ENCODE measurements at places on chromosomes 2 and 18.

DNA sequence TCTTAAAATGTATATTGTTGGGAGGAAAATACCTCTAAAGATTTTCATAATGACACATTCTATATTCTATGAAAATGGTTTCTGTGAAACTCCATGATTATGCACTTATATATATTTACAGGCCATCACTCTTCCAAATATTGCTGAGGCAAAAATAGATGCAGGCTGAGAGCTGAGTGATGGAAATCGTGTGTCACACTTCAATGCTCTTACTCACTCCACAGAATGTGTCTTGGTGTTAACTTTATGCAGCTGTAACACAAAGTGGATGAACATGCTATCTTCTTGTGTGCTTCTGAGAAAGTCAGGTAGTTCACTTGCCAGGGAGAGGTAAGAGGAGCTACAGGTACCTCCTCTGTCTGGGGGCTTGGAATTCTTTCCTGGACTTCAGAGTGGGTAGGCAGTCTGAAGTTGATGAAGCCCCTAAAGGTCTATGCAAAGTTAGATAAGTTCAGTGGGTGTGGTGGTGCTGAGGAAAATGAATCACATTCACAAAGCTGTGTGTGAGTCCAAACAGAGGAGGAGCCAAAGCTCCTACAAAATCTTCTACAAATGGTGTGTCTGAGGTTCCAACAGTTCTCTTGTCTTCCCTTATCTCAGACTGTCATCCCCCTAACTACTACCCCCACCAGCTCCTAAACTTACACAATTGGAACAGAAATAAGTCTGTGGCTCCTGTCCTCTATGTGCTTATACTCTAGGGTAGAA, 74.2 kb upstream of the ST6GAL2 start:
- DNase-seq: no peak

DNA sequence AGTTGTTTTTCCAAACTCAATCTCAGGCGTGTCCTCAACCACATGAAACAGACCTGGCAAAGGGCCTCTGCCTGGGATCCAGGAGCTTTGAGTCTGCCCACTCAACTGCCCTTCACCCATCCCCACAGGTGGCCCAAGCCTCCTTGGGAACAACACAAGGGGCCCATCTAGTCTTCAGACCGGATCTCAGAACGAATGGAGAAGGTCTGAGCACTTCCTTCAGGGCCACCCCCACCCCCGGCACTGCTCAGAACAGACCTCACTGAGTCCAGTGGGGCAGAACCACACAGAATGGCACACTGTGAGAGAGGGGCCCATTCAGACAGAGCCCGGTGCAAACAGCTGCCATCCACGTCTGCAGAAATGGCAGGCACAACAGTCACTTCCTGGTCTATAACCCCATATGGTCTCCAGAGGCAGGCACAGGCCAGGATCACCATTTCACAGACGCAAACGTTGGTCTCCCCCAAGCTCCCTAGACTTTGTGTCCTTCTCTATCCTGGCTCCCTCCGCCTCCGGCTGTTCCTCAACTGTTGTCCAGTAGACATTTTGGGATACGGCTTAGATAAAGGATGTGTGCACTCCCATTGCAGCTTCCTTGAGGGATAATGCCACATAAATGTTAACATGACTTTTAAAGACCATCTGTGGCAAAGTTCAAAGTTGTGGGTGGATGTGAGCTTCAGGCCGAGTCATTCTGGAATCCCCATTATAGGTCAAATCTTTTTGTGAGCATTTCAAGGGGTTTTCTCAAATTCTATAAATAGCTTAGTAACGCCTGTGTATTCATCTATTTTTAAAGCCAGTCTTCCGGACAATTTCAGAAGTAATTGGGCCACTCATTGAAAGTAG, 149.7 kb downstream of the SMAD7 start:
- no peak for DNase-seq

DNA sequence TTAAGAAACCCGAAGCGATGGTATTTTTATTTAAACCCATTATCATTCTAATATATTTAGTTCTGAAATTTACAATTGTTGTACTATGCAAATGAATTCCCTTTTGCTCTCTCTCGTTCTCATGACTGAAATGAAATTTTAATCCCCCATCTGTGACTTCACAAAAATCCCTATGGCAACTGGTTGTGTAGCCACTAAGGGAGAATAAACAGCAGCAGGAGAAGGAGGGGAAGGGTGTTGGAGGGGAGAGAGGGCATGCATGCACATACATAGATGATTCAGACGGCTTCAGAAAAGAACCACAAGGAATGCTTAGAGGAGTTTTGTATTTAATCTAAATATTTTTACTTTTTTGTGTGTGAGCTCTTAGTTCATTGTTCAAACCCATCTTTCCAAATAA, 36.8 kb downstream of the CPS1 start:
- DNase-seq: no peak

- no peak for DNase-seq
Observed at GRCh38 chr18:3466872-3467271, 16.9 kb downstream of the TGIF1 start.

DNA sequence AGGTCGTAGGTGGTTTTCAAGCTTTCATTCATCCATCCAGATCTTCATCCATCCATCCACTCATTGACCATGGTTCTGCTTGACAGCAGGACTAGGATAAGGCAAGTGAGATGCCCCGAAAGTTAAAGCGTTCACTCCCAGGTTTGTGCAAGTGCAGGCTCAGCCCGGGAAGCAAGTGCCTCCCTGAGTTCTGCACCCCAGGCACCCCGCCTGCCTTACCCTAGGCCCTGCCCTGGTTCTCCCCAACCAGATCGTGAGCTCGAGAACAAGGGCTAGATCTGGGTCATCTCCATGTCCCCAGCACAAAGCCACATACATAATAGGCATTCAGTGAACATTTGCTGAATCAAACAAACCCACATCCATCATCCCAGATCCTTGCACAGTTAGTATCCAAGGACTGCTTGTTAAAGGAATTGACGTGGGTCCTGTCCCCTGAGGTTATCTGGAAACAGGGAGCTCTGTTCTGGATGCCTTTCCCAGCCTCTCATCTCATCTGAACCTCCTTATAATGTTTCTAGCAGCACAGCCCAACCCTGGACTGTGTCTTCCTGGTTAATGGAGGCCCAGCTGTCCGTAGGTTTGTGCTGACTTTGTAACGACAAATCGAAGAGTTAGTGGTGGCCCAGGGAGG, 116.1 kb upstream of the GPC1 start:
- no peak for DNase-seq

DNA sequence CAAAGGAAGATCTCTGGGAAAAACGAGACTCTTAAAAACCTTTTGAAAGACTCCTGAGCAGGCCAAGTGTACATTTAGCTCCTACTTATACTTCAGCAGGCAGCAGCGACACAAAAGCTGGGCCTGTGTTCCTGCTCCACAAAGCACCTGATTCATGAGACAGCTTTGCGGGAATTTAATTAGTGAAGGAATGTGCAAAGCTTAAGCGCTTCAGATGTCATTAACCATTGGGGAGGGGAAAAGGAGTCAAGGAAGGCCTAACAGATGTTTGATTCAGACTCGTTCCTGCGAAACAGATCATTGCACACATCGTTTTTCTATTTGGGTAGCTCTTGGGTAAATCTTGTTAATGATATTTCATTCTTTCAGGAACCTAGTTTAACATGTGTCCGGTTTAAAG, 125.9 kb downstream of the MAIP1 start:
- DNase-seq: no peak

DNA sequence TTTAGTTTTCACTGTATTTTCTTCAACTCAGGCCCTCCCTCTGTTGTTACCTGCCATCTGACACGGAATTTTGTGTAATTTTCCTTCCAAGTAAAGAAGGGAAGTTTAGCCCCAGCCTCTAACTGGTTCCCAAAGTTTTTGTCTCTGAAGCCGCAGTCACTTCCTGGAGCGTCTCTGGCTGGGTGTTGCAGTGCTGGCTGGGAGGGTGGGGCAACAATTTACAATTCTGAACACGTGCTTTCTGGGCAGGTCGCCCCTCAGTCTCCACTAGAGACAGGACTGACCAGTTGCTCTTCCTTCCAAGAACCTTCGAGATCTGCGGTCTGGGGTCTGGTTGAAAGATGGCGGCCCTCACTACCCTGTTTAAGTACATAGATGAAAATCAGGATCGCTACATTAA, 3.5 kb downstream of the CNDP2 start:
- DNase-seq: peak; percentile 30

DNA sequence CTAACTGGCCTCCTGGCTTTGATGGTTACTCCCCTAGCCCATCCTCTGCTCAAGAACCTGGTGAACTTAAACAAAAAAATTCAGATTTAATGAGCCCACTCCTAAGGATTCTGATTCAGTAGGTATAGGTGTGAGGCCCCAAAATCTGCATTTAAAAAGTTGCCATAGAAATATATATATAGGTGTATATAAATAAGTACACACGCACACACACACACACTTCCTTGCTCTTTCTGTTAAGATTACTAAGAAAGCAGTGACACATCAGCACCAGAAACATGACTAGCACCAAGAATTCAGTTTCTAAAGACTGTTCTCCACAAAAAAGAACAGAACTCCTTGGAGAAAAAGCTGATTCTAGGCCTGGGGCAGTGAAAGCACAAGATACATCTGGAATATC, 17.8 kb downstream of the EML6 start:
- no peak for DNase-seq

DNA sequence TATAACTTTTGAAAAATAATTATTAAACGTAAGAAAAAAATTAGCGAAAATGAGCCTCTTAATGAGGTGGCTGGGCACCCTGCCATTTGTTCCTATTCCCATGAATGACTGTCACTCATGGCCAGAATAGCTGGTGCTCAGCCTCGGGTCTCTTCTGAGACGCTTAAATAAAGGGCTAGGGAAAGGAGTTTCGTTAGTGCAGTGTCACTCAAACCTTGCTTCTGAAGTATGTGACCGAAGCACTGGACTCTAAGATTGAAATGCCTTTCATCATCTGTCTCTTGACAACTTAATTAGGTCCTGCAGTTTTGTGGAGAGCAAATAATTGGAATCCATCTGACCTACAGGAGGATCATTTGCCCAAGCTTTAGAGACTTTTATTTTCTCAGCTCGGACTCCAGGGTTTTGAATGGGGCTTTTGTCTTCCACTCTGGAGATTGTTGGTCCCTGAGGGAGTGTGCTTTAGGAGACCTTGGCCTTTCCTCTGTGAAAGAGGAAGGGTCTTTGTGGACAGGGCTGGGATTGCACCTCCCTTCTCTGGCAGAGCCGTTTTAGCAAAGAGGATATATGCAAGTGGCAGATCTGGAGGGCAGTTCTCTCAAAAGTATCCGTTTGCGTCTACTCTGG, 42.3 kb upstream of the FHOD3 start:
- DNase-seq: no peak

GRCh38 chr2:105790461-105791149, 45.9 kb downstream of the NCK2 start:
- DNase-seq: peak; percentile 35

DNA sequence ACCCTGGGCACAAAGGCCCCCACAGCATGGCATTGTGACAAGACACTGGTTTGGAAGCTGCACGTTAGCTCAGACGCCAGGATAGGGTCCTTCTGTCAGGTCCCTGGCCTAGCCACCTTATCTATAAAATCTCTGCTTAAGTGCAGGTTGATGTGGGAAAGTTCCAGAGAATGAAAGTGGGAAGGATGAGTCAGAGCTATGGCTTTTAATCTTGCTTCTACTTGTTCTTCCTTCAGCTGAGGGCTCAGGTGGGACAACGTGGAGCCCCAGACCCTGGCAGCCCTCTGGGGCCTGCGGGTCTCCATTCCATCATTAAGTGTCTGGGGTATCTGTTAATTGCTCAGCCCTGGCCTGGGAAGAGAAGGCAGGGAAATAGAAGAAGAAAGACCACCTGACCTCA, 64.5 kb downstream of the CELF4 start:
- no peak for DNase-seq

- DNase-seq: no peak
Observed at GRCh38 chr2:170371231-170371998, 193.5 kb downstream of the MYO3B start.

Measured in activated CD4-positive, alpha-beta T cell treated with anti-CD3 and anti-CD28 coated beads, Interleukin-2, amount 50 U/mL, for 4 hours (primary cell).